Hematopoietic multipotent progenitor cell treated with erythropoietin and hydrocortisone succinate and interleukin-3 and kit ligand, for 8 days (in vitro differentiated cells): ENCODE measurements at places on chromosomes 16 and 17.

- DNase-seq, result no peak
Observed at GRCh38 chr17:27322026-27322425, 28.1 kb downstream of the WSB1 start.

DNA sequence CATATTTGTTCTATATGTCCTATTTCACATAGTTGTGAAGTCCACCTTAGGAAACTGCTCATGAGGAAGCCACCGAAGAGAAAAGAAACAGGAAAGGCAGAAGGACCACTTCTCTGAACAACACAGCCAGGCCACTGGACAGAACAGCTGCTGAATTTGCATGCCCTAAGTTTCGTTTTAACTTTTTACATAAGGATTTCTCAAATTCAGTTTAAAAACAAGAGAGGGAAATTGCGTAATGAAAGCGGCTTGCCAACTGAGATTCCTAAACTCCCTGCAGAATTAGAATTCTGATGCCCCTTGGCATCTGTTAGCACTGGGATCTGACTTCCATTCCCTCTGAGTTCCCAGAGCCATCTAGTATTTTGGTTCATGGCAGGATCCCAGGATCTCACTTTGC, 5.0 kb upstream of the CCL8 start:
- DNase-seq, result no peak

- DNase-seq, result no peak
Observed at GRCh38 chr16:9363520-9363919, 272.1 kb downstream of the HAPSTR1 start.

DNA sequence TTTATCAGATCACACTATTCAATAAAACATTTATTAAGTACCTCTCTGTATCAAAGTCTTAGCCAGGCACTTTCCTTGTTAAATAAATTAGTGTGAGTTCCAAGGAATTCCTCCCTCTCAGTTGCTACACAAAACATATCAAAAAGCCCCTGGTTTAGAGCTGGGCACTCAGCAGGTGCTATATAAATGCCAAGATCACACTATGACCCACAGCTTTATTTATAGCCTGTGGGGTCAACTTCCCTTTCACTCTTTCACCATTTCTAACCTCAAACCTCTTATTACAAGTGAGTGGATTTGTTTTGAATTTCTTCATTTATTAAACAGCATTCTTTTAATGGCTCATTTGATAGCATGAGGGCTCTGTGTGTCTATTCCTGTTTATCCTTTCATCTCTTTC, 112.6 kb upstream of the MPHOSPH6 start:
- DNase-seq, result no peak

DNA sequence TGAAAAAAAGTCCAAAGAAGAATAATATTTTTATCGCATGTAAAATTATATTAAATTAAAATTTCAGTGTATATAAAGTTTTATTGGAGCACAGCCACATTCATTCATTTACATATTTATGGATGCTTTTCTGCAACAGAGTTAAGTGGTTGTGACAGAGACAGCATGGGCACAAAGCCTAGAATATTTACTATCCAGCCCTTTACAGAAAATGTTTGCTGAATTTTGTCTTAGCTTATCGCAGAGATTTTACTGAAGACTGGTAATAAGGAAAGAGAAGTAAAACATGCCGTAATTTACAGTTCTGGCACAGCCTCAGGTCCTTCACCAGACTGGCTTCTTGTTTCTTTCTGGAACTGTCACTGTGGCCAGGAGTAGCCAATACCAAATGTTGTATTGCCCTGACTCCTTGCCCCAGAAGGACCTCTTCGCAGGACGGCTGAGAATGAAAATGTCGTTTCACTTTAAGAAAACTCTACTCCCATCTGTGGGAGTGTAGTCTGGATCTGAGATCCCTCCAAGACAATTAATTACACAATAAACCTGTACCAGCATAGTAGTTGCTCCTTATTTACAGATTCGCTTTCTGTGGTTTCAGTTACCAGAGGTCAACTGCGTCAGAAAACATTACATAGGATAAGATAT, 94.9 kb upstream of the GOT2 start:
- DNase-seq, result no peak

- peak; percentile 71 for DNase-seq
Observed at GRCh38 chr16:74743668-74744299, 30.8 kb downstream of the FA2H start.

DNA sequence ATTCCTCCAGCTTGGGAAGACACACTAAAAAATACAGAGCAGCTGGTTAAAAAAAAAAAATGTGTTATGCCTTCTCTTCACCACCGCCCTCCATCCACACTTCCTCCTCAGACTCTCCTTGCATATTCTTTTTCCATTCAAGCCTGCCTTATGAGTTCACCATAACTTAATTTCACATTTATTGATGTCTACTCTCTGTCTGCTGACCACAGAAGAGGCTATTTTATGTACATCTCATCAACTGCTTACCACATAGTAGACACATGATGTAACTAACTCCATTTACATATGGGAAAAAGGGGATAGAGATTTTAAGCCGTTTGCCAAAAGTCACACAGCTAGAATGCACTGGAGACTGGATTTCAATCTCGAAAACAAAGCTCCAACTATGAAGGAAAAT, 409.8 kb downstream of the CDH11 start:
- DNase-seq, result no peak

GRCh38 chr16:2955779-2956578, 8.1 kb upstream of the KREMEN2 start:
- no peak for DNase-seq

- DNase-seq, result no peak
Observed at GRCh38 chr16:74950511-74950910, 34.4 kb downstream of the WDR59 start.

DNA sequence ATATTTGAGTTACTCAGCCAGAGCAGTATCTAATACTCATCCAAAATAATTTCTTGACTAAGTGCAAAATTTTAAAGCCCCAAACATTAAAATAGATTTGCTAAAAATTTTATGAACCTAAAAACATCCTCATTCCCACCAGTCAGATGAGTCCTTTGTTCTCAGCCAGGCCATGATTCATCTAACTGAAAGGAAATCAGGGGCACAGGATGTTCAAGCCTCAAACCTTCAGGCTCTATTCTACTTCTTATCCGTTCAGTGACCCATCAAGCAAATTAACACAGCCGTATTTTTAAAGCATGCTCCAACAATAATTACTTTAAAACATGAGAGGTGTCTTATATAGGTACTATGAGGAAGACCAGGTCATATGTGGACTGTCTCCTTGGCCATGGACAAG, 176.5 kb upstream of the MON1B start:
- DNase-seq, result no peak

DNA sequence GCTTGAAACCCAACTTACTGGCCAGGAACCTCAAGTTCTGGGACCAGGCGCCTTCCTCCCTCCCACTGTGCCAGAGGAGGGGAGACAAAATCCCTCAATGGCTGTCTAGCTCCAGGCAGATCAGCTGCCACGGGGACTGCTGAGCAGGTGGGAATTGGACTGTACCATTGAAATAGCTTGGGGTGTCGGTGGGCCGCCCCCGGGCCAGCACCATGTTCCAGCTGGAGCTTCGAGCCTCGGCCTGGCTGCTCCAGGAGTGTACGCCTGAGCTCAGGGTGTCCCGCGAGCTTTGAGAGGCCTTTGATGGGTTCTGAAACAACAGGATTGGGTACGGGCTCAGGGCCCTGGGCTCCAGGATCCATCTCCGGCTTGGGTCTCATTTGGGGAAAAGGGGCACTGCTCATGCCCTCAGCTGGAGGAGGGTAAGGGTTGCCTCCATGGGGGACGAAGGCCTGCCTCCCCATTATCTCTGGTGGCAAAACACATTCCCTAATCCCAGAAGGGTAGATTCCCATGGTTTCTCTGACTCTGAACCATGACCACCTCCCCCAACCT, 4.6 kb upstream of the SPATA32 start:
- no peak for DNase-seq

GRCh38 chr17:44049294-44050060, 17.0 kb downstream of the LSM12 start:
- no peak for DNase-seq

GRCh38 chr17:17425005-17425404, 51.8 kb upstream of the MED9 start:
- DNase-seq, result no peak

- no peak for DNase-seq
Observed at GRCh38 chr16:79601092-79601930, 774 bp upstream of the MAF start.

- DNase-seq, result peak; percentile 45
Observed at GRCh38 chr17:18319604-18320256, 4.6 kb downstream of the SMCR8 start.

DNA sequence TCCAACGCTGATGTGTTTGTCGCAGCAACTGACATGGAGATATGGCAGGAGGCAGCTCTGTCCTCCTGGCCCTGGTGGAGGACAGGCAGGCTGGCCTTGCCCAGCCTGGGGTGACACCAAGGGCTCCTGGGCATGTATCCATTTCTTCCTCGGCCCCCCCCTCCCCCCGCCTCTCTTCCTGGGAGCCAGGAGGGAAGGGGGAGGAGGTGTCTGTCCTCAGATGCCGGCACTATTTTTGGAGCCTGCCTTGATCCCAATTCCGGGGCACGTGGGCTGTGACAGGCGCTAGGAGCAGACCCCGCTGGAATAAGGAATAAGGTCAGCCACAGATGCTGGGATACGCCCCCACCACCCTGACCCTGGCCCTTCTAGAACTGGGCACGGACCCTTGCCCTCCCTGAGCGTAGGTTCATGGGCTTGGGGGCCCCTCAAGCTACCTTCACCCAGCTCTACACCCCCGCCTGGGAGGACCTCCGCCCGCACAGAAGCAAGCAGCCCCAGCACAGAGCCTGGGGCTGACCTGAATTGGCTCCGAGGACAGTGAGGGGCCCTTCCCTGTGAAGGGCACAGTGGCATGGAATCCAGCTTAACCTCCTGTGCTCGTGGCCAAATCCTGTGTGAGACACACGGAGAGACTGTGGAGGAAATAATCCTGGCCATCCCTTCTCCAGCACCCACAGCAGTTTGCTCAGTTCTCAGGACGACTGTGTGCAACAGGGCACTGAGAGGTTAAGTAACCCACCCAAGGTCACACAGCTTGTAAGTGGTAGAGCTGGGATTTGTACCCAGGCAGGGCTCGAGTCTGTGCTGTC, 24.1 kb downstream of the SEC14L5 start:
- DNase-seq, result no peak

DNA sequence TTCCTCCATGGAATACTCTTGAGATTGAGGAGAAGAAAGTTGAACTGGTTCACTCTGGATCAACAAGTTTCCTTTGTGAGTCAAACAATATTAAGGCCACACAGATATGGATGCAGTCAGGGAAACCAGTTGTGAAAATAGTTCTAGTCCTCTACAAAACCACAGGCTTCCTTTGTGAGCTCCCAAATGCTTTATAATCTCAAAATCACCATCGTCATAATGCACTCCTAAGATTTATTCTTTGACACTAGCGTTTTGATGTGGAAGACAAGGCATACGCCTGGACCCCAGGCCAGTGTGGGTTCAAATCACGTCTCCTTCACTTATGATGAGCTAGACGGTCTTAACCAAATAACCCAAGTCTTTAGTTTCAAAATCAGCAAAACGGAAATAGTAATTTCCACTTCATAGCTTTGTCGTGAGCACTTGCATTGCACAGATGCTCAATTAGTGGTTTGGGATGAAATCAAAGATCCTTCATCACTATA, 142.6 kb downstream of the STX8 start:
- DNase-seq, result no peak

DNA sequence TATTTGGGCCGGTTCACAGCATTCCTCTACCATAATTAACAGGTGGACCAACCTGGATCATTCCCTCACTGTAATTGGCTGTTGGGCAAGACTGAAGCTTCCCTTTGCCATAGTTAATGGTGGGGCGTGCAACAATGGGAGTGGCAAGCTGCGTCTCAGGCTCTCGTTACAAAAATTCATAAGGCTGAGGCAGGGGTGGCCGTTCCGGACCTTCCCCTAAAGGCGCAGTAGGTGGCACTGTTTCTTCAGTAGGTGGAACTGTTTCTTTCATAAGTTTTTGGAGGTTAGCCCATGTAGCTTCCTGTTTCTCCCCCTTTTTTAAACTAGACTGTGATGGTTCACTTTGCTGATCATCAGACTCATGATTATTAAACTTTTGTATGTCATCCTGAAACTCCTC, 17.0 kb upstream of the TMC5 start:
- DNase-seq, result peak; percentile 56

DNA sequence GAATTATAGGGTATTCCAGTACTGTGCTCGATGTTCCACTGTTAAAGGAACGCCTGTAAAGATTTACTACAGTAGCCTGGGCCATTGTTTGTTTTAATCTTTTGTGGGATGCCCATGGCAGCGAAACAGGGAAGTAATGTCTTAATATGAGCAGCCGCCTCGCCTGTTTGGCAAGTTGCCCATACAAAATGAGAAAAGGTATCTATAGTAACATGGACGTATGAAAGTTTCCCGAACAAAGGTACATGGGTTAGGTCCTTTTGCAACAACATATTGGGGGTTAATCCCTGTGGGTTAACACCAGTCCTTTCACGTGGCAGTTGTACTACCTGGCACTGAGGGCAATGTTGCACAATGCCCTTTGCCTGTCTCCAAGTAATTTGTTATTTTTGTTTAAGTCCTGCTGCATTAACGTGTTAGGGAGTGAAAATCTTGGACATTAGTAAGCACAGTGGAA, 21.1 kb upstream of the TMC5 start:
- peak; percentile 21 for DNase-seq

- DNase-seq, result no peak
Observed at GRCh38 chr16:46894036-46894672, 10.0 kb downstream of the GPT2 start.

DNA sequence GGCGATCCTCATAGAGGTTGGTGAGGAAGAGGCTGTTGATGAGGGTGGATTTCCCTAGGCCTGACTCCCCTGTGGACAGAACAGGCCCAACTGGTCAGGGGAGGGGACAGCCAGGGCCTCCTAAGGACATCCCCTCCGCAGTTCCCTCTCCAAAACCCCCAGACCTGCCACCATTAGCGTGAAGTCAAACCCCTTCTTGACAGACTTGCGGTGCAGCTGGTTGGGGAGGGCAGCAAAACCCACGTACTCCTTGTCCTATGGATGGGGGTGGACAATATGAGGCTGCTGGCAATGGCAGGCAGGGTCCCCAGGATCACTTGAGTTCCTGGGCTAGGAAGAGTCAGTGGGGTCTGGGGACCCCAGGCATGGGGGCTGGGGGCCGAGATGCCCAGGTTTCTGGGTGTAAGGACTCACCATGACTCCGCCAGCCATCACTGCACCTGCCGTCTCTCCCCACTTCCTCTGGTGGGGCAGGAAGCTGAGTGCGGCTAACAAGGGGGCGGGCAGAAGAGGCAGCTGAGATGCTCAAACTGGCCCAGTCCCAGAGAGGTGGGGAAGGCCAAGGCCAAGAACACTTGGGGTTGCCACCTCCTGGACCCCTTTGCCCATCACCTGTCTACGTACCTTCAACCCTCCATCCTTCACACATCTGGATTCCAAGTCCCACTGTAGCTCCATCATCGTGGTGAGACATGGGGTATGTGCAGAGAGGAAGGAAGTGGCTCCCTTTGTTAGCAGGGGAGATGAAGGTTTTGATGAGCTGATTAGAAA, at the start of gene SEPTIN1:
TSS of gene SEPTIN1 (minus strand) at position 451 of the 771 bp plus-strand sequence. CDS start at position 432, 19 bp downstream.
- no peak for DNase-seq

- DNase-seq, result peak; percentile 84
Observed at GRCh38 chr17:45218895-45219661, 2.6 kb upstream of the FMNL1 start.

- peak; percentile 83 for DNase-seq
Observed at GRCh38 chr17:8185582-8186445, 4.2 kb downstream of the BORCS6 start.
